ENCODE measurements at places on chromosomes 4 and X. TPM values are rescaled to one million over a fixed set of nuclear protein-coding genes. Genes with fewer than 3 reads are reported as not detected.

DNA sequence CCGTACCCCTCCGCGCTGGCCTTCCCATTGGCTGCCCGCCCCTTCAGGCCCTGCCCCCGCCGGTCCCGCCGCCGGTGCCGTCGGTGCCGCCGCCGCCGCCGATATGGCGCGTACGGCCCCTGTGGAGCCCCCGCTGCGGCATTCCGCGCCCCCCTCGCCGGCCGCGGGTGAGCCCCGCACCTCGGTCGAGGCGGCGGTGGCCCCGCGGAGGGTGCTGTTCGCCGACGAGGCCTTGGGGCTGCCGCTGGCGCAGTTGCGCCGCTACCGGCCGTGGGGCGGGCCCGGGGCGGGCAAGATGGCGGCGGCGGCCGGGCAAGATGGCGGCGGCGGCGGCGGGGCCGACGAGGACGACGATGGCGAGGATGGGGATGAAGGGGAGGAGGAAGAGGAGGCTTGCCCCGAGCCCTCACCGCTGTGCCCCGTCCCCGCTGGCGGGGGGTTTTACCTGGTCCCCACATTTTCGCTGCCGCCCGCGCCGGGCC is at the start of gene PPP1R3F:
TSS of gene PPP1R3F (plus strand) at position 27 of the 482 bp plus-strand sequence. CDS start at position 104, 77 bp downstream.
- DNase-seq, result no peak

DNA sequence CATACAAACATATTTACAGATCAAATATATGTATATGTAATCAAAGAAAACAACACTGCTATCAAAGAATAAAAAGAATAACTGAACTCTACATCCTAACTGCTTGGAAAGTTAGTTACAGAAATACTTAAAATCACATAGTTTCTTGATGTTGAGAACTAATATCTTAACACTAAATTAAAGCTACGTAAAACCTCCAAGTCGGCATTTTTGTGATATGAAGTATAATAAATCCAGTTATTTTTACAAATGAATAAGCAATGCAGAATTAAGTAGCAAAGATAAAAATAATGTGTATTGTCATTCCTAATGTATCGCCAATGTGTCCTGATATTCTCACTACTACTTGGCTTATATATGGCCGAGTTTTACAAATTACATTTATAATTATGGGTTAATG is 68.4 kb downstream of the JADE1 start:
- DNase-seq, result no peak

Gene TRMT44
- total RNA-seq, result 13.1 TPM

Gene IL2
- not detected for total RNA-seq

Gene SMARCA1
- total RNA-seq, result 48.2 TPM

Gene RRH
- total RNA-seq, result not detected

DNA sequence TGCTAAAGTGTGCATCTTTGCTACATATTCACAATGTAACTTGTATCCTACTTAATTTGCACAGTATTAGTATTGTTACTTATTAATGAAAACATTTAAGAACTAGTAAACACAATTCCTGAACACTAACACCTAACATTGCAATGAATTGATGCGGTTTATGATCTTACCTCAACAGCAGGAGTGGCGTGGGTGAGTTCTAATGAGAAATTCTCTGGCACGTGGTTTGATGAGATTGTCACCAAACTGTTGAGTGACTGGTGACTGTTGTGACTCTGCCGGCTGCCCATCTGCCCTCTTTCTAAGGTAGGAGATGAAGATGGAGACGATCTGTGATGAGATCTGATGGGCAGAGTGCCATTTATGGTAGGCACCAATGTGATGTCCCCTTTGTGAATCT is 2.9 kb downstream of the PCDH18 start:
- DNase-seq, result no peak

Gene CENPVL2
- not detected for total RNA-seq

DNA sequence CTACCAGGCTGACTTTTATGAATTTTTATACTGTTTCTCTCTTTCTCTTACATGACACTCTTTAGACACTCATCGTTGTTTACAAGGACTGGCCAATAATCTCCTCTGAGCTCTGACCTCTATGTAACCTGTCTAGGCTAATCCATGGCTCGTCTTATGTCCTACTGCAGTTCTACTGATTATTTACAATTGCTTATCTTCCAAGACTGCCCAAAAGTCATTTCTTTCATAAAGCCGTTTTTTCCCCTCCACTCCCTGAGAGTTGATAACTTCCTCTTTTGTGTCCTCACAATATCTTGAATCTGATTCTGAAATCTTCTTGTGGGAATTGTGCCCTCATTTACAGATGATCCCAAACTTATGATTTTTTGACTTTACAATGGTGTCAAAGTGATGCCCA is 18.3 kb upstream of the SNCA start:
- no peak for DNase-seq

DNA sequence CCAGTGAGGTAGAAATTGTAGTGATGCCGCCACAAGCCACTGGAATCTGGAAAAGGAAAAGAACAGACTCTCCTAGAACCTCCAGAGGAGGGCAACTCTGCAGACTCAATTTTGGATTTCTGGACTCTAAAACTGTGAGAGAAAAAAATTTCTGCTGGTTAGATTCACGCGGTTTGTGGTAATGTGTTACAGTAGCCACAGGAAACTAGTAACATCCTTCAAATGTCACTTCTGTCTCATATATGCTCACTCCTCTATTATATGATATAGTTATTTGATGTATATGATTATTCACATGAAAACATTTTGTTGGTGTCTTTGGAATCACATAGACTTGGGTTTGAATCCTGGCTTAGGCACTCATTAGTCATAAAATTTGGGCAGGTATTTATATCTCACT is 18.8 kb downstream of the LDOC1 start:
- DNase-seq, result no peak

DNA sequence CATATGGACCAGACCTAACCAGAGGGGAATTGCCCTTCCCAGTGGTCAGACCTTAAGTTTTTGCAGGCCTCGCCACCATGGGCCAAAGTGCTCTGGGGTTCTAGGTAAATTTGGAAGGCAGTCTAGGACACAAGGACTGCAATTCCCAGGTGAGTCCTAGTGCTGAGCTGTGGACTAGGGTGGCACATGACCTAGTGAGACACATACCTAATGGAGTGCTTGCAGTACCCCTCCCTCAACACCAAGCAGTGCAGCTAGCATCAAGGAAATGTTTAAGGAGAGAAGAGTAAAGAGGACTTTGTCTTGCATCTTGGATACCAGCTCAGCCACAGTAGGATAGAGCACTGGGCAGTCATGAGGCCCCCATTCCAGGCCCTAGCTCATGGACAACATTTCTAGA is 60.8 kb downstream of the BRCC3 start:
- no peak for DNase-seq
